GM12892 (cell line): ENCODE measurements at places on chromosomes 1 and 21.

DNA sequence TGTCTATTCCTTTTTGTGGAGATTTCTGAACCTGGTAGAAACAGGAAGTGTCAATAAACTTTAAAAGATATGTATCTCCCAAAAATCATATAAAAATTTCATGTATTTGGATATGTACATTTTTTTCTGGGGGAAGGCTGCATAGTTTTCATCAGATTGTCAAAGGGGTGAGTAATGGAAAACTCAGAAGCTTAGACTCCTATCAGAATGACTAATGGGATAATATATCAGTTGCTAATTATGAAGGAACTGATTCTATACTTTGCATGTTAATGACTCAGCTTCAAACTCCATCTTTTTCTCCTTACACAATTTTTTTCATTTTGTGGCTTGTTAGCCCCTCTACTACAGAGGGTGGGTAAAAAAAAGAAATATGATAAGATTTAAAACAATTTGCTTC is 55.9 kb downstream of the GON4L start:
- DNase-seq = no peak

DNA sequence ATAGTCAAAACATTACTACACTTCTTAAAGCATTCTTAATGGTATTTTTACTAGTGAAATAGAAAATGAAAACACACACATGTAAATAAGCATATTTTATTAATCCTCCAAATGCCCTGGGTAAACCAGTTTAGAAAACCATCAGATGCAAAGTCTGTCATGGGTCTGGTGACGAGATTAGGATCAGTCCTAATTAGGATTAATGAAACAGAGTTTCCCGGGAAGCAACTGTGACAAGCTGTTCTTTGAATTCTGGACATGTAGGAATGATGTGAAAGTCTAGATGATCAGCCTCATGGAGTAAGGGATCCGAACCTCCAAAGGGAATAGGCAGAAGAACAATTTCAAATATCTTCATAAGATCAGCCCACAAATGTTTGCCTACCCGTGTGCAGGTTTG is 250.2 kb downstream of the KIF26B start:
- DNase-seq = no peak

- DNase-seq = no peak
These were observed 45.7 kb downstream of the DISP3 start for GRCh38 chr1:11524465-11525150.

GRCh38 chr1:8477983-8478362 is 160.1 kb downstream of the SLC45A1 start:
- no peak for DNase-seq
